IMR-90 (cell line): ENCODE measurements at places on chromosomes 1 and 21. TPM values are rescaled to one million over a fixed set of nuclear protein-coding genes. Genes with fewer than 3 reads are reported as not detected.
A peak's percentile ranks its signal among the peaks of the same experiment; 100 is the strongest.

DNA sequence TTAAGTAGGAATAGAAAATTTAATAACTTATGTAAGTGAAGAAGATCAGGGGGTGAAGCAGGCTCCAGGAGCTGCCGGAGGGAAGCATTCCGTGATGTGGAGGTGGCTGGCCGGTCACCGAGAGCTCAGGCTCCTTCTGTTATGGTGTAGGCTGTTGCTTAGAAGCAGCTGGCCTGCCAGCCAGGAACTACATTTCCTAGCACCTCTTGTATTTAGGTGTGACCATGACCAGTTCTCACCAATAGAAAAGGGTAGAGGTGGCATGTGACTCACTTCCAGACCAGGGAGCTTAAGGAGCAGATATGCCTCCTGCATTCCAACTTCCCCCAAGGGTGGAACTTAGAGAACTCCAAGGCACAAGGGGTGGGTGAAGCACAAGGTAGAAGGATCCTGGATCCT is 120.7 kb downstream of the ACTL8 start:
- peak; percentile 63 for DNase-seq

GRCh38 chr1:52631759-52632331 is 1.1 kb upstream of the SHISAL2A start:
- no peak for DNase-seq

Gene CELSR2
- total RNA-seq = 1.1 and 1.3 TPM in 2 replicates

- DNase-seq = no peak
Measured at GRCh38 chr1:27253596-27253995, 19.2 kb downstream of the WDTC1 start.

GRCh38 chr1:27350663-27351540 is 9.1 kb downstream of the SYTL1 start:
- no peak for DNase-seq
